ENCODE measurements at places on chromosomes 6 and 20. TPM values are rescaled to one million over a fixed set of nuclear protein-coding genes. Genes with fewer than 3 reads are reported as not detected.

Gene BTBD3
- 0.80 TPM for total RNA-seq

GRCh38 chr6:125950293-125950692 lies 6.3 kb upstream of the HINT3 start:
- no peak for DNase-seq

GRCh38 chr6:49888742-49889431 lies 22.6 kb upstream of the CRISP1 start:
- DNase-seq, result no peak

DNA sequence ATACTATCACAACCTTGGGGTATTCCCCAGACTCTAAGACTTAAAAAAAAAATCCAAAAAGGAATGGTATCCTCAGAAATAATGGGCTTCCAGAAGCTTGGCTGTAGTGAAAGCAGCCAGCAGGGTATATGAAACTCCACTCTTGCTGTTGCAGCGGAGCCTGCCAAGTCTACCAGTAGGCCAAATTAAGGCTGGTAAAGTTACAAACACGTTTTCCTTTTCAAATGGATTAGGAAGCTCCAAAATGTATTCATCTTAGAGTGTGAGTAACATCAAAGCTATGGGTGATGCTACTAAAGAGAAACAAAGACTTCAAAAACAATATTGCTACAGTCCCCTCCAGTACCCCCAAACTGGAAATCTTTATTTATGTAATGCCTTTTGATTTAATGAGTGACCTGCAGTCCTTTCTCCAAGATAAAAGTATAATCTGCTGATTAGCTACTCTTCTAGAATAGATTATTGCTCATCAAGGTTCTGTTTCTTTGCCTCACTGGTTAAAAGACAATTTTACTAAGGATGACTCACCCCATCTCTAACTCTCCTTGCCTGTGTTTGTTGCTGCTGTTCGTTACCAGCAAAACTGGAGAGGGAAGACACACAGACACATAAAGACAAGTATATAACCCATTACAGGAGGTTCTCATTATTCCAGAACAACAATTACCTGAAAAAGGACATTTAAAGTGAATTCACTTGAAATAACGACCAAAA lies 84.9 kb downstream of the BTBD9 start:
- no peak for DNase-seq

Gene SIGLEC1
- 0.18 TPM for total RNA-seq

- DNase-seq, result no peak
Measured at GRCh38 chr6:43936476-43936875, 166.5 kb downstream of the VEGFA start.

Gene TSBP1
- not detected for total RNA-seq

Gene DEF6
- total RNA-seq, result 71.2 TPM

DNA sequence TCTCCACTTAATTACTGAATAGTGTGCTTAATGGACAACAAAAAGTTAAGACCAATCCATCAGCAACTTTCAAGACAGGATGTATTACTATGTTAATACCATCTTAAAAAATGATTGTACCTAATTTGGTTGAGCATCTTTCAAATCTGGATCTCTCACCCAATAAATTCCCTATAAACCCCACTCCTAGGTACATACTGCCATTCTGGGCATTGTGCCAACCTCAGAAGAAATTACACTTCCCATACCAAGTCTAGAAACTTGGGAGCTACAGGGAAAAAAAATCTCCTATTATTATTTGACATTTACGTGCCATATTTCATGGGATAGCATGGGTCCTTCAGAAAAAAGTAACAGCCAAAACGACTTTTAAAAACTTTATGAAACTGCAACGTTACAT lies 5.1 kb downstream of the SYNCRIP start:
- no peak for DNase-seq

- DNase-seq, result no peak
Measured at GRCh38 chr6:111280445-111280955, 193.2 kb downstream of the SLC16A10 start.

Gene BMP2
- total RNA-seq, result not detected

- DNase-seq, result no peak
Measured at GRCh38 chr20:50246367-50247195, 56.0 kb downstream of the CEBPB start.

Gene TAF11
- 34.1 TPM for total RNA-seq

Gene SRMS
- total RNA-seq, result not detected

DNA sequence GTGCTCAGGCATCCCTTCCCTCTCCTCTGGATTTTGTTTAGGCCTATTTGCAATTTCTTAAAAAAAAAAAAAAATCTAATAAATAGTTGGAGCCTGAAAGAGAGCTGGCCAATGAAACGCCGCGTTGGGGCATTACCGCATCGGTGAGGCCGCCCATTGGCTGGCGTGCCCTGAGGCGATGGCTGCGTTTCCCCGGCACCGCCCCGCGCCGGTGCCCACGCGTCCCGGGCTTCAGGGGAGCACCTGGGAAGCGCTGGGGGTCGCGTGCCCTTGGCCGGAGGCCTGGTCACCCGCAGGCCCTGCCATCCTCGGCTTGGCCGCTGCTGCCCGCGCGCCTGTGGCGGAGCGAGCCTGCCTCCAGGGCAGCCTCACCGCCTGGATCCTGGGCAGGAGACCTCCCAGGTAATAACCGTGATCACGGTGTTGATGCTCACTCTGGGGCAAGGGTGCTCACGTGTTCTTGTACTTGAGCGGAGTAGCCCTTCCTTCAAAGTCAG lies 155.4 kb downstream of the NRN1 start:
- DNase-seq, result peak; percentile 29

- no peak for DNase-seq
Measured at GRCh38 chr6:40398810-40399477, 188.2 kb downstream of the LRFN2 start.

Gene PDSS2
- total RNA-seq, result 13.7 TPM

Gene VIP
- not detected for total RNA-seq
